Esophagus squamous epithelium (tissue), 5 donors: ENCODE measurements at places on chromosomes 13 and 19.

- no peak for DNase-seq
These were observed 91.3 kb downstream of the ZMYM2 start for GRCh38 chr13:20049558-20050473.

GRCh38 chr13:109790086-109790485 lies 3.7 kb upstream of the IRS2 start:
- no peak for DNase-seq

GRCh38 chr19:23525276-23525852 lies 130.1 kb upstream of the ZNF91 start:
- no peak for DNase-seq

- no peak for DNase-seq
These were observed 17.5 kb upstream of the NANOS3 start for GRCh38 chr19:13859361-13859880.

DNA sequence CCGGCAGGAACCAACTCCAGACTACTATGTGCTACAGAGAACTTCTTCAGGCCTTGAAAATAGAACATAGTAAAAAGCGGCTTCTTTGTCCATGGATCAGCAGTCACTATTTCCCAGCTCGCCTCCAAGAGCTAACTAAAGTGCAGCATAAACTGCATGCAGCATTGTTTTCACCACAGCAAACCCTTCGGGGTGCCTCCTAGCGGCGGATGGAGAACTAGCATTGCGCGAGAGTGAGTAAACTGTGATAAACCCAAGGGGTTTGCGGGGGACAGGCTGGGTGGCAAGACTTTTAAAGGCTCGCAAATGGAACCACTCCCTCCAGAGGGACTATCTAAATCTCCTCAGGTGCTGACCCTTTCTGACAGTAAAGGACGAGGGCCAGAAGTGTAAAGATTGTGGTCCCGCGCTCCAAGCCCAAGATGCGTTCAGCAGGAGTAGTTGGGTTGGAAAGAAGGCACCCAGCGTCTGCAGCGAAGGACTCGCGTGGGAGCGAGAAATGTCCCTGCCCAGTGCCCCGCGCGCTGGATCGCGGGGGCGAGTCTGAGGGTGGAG lies 21.5 kb upstream of the SGCG start:
- DNase-seq, result no peak
